ENCODE measurements at places on chromosomes 3 and 15.

GRCh38 chr15:39855400-39855799 is 64.7 kb downstream of the GPR176 start:
- peaks cover 47% of the 10 kb centered on the region for H3K36me3 ChIP-seq
- H3K27ac ChIP-seq: peak overlapping the region; percentile 11
- DNase-seq: no peak

DNA sequence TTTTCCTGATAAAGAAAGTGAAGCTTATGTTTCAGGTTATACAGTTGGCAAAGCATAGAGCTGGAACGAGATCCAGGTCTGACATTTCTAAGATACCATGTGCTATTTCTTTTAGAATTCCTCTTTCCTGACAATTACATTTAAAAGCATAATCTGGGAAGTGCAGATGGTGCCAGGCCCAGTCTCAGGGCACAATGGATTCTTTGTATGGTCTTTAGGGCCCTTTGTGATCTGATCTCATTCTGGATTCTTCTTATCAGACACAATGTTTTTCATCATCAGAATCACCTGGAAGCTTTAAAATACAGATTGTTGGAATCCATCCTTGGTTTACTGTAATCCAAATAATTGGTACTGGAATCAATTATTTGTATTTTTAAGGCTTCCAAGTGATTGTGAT is 18.6 kb upstream of the GLCE start:
- H3K27me3 ChIP-seq: peaks cover 58% of the 10 kb centered on the region
- DNase-seq: no peak
- H3K36me3 ChIP-seq: no peaks in the 10 kb centered on the region
- H3K4me3 ChIP-seq: no peak overlapping the region
- H3K4me1 ChIP-seq: no peaks in the 10 kb centered on the region

- H3K36me3 ChIP-seq: no peaks in the 10 kb centered on the region
- H3K27ac ChIP-seq: no peak overlapping the region
- no peak for DNase-seq
Observed at GRCh38 chr15:73741321-73741836, 11.8 kb downstream of the INSYN1 start.

DNA sequence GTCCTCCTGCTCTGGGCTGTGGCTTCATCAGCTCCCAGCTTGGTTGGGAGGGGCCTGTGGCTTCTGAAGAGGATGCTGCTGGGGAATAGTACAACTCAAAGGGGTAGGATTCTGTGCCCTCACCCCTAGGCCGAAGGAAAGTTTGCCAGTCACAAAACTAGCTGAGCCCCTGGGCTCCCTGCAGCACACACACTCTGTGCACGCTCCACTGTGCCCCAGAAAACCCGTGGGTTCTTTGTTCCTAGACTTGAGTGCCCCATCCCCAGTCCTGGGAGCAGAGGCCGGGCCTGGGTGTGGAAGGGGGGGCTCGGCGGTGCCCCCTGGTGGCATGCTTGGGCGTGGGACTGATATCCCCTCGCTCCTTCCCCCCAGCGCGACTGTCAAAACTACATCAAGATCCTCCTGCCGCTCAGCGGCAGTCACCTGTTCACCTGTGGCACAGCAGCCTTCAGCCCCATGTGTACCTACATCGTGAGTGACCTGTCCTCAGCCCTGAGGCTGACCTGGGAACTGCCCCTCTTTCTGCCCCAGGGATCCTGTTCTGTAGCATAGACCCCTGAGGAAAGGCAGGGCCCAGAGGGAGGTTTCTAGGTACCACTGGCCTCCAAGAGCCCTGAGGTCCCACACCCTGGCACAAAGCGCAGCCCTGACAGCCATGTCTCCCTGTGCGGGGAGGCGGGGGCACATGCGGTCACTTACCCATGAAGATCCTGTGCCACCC is 14.2 kb downstream of the CIB1 start:
- no peaks in the 10 kb centered on the region for H3K27me3 ChIP-seq
- H3K4me3 ChIP-seq: no peak overlapping the region
- no peaks in the 10 kb centered on the region for H3K36me3 ChIP-seq
- no peak for DNase-seq
- no peak overlapping the region for H3K27ac ChIP-seq
